Stimulated activated CD4-positive, alpha-beta T cell treated with anti-CD3 and anti-CD28 coated beads, Interleukin-1b, Interleukin-23, amount 100 ng/mL, for 24 hours (primary cell): ENCODE measurements at places on chromosomes 4 and X.

DNA sequence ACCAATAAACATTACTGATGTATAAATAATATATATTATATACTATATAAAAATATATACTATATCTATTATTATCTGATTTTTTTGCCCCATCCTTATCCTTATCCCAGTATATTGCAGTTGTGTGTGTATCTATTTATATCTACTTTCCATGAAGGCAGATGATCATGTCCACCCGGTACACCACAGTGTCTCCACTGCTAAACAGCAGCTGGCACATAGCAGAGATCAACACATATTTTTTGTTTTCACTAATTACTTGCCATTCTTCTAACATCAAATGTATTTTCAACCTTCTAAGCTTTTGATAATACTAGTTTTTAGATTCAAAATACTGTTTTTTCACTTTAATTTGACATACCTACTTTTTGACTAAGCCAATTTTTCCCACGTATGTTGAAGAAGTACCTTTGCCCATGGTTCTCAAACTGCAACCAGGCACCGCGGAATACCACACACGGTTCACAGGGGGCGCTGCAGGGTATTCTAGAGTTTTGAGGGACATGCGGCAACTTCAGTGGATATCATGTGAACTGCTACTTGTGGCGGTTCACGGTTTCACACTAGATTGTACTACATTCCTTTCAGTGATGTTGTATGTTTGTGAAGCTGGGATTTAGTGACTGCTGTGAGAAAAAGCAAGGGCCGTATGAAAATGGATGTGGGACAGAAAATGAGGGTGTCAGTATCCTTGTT is 182.5 kb upstream of the NPY2R start:
- no peak for DNase-seq

GRCh38 chr4:183354219-183354618 is 32.0 kb upstream of the CLDN24 start:
- DNase-seq = no peak

- DNase-seq = no peak
Observed at GRCh38 chr4:38396845-38397547, 267.0 kb upstream of the KLF3 start.

GRCh38 chrX:49618574-49618973 is 19.8 kb downstream of the GAGE1 start:
- no peak for DNase-seq

- no peak for DNase-seq
Observed at GRCh38 chrX:50470103-50471031, at the start of gene DGKK. DGKK (minus strand) TSS chrX:50470825; CDS start chrX:50470678, 147 bp downstream.

GRCh38 chr4:126973201-126973600 is 659.6 kb upstream of the INTU start:
- DNase-seq = no peak

GRCh38 chr4:135670548-135670947 is 1469.0 kb upstream of the PABPC4L start:
- DNase-seq = no peak

DNA sequence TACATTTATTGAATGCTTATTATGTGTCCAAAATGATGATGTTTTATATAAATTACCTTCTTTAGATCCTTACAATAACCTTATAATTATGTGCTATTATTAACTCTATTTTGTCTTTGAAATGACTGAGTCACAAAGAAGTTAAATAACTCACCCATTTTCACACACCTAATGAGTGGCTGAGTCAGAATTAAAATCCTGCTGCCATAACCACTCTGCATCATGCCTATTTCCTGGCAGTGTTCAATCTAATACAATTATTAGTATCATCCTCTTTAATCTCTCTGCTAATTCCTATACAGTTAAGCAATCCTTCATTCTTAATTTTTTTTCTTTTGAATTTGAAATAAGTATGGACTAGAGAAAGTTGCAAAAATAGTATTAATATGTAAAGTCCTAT is 342.9 kb downstream of the CFAP299 start:
- DNase-seq = no peak

DNA sequence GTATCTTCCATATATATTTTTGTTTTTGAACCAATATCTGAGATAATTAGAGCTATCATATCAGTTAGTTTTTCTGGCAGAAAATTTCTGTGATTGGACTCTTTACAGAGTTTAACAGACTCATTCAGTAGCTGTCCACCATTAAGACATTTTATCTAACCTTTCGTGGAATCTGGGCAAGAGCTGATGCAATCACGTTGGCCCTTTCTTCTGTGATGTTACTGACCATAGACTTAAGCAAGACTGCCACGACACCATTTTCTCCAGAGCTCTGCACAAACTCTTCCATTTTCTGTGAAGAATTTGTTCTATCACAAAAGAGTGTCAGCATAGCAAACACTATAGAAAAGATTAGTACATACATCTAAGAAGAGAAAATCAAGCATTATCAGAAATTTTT is 41.8 kb upstream of the UGT2B15 start:
- DNase-seq = no peak

DNA sequence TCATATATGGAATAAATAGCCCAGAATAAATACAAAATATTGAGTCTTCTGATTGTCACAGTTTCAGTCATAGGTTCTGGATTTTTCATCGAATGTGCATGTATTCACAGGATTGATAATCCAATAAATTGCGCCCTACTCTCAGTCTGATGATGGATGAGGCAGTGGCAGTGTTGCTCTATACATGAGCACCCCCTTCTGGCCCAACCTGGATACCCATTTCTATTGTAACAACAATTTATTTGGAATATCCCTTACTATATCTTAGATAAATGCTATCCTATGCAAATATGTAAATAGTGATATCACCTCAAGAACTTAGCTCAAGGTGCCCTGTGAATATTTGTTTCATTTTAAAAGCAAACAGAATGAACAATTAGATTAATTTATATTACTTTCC is 733.7 kb upstream of the PABPC4L start:
- DNase-seq = no peak

GRCh38 chr4:72875545-72875944 is 194.0 kb downstream of the COX18 start:
- DNase-seq = no peak

DNA sequence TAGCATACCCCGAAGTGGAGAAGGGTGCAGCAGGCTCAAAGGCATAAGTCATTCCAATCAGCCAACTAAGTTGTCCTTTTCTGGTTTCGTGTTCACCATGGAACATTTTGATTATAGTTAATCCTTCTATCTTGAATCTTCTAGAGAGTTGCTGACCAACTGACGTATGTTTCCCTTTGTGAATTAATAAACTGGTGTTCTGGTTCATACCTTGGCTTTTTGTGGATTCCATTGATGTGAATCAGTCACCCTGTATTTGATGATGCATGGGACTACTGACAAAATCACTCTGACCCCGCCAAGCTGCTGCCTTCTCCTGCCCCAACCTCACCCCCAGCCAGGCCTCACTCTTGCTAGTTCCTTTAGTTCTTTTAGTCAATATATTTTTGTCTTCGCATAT is 32.7 kb downstream of the F9 start:
- no peak for DNase-seq

DNA sequence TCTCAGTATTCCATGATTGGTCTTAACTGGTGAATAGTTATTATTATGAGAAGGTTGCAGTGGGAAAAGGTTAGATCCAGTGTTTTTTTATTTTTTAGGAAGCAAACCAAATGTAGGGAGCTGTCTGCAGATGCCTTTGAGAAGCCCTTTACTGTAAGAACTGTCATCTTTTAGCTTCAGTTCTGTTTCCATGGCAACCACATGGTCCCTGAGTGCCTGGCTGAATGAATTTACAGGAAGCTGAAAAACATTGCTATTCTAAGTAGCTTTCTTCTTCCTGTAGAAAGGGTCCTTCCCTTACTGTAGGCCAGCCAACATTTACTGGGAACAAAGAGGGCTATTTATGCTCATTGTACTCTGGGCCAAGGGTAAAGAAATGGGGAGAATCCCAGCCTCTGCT is 103.3 kb downstream of the DCLK2 start:
- no peak for DNase-seq

DNA sequence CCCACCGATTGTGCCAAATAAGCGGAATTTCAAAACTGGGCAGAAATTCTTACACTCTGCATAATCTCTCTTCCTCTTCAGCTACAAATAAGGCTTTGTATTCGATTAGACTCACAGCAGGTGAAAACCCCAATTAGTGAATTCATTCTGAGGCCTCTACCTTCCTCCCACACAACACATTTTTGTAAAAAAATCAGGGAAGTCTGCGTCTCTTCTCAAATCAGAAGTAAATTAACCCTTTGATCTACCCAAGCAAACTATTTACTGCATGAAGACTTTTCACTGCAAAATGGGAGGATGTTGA is 200.6 kb upstream of the FTHL17 start:
- DNase-seq = no peak

DNA sequence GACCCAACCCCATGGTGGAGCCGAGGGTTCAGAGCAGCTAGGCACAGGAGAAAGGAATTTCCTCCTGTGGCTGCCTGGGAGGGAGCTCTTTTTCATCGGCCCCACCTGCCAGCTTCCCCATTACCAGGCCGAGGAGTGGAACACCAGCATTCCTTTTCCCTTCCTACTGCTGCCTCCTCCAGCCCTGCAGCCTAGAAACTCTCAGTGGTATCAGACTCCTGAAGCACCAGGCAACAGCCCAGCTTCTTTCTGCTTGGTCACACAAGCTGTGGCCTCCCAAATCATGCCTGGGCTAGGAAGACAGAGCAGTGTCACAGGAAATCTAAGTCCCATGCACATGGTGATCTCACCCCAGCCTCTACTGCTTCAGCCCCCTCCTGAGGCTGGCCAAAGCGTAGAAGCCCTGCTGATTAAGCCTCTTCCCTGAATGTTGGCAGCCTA is 30.1 kb downstream of the RTL5 start:
- no peak for DNase-seq

GRCh38 chrX:119177278-119177677 is 49.7 kb upstream of the KIAA1210 start:
- DNase-seq = no peak

- DNase-seq = no peak
Observed at GRCh38 chr4:163391756-163392155, 48.1 kb downstream of the NPY5R start.

GRCh38 chr4:27005905-27006590 is 145.4 kb downstream of the STIM2 start:
- DNase-seq = no peak

GRCh38 chr4:138138774-138139173 is 103.4 kb downstream of the SLC7A11 start:
- no peak for DNase-seq

DNA sequence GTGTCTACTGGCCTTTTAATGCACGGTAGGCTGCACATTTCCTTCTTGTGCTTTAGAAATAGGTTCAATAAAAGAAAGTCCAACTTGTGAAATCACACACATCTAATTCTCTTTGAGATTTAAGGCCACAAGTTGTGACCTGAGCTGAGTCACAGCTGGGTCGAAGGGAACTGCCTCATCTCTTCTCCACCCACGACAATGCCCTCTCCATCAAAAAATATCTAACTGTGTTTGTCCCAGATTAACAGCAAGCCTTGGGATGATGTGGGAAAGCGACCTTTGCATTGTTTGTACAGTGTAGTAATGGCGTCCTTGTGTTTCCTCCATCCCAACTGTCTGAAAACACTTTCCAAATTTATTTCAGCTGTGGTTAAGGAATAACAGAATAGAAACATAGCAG is 168.9 kb downstream of the AMELX start:
- DNase-seq = no peak

GRCh38 chr4:53376900-53377299 is 541 bp upstream of the FIP1L1 start:
- DNase-seq = no peak

DNA sequence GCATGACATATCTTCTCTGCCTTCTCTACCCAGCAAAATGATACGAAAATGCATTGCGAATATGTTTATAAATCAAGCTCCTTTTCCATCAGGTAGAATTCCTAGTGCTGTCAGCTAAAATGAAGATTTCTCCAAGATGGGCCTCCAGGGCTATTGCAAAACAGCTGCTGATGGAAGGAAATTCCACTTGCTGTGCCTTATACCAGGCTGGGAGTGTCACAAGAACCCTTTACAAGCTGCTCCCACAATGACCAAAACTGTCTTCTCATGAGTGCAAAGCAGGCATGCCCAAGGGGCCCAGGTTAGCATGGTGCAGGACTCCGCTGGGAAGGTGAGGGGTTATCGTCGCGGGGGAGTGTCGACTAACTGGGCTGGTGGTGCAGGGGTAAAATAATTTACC is 8.7 kb downstream of the HNRNPH2 start:
- DNase-seq = no peak

DNA sequence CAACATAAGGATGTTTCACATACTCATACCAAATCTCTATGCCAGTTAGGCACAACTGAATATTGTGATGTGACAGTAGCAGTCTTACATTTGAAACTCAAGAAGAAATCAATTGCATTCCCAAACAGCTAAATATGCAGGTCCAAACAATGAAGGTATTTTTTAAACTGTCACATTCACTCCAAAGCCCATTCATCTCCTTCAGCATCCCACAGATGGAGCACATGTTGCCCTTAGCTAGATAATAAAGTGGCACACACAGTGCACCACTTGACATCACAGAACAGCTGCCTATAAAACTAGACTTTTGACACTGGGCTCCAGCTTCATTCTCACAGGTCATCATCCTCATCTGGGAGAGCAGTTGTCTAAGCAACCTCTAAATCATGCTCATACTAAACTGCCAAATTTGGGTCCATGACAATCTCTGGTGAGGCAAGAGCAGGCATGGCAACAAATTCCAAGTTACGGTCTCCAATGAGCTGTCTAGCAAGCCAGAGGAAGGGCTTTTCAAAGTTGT is 26.2 kb upstream of the ARHGEF6 start:
- no peak for DNase-seq

GRCh38 chr4:187366530-187366929 is 629.0 kb upstream of the ZFP42 start:
- DNase-seq = no peak

DNA sequence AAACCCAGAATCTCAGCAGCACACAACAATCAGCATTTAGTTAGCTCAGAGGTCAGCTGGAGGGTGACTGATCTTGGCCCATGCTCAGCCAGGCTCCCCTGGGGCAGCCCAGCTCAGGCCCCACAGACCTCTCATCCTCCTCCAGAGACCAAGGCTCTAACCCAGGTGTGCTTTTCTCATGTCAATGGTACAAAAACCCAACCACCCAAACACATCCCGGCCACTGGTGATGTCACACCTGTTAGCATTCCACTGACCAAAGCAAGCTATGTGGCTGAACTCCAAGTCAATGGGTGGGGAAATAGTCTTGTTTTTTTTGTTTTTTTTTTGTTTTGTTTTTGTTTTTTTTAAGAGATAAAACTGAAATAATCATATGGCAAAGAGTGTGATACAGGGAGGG is 77.5 kb downstream of the CYTL1 start:
- DNase-seq = no peak

DNA sequence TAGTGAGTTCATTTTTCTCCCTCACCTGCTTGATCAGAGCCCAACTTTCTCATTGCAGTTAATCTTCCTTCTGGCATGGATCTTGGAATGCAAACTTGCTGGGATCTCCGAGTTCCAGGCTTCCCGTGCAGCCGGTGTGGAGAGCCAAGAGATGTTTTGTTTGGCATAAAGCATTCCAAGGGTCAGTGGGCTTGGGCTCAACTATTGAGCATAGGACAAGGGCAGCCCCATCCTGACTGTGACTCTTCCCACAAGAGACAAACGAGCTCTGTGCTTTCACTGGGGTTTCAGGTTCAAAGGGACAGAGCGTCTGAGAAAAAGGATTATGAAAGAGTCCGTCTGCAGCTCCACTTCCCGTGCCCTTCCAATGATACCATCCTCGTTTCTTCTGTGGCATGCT is 10.5 kb downstream of the TLR7 start:
- DNase-seq = no peak
